Stimulated activated CD8-positive, alpha-beta memory T cell treated with anti-CD3 and anti-CD28 coated beads, Interleukin-4, amount 100 ng/mL, for 1 hour (primary cell): ENCODE measurements at places on chromosomes 12 and 14.

- no peak for DNase-seq
Observed at GRCh38 chr12:38253778-38254177, 62.8 kb upstream of the ALG10B start.

- DNase-seq = no peak
Observed at GRCh38 chr12:11509326-11509725, 114.0 kb upstream of the PRB2 start.

GRCh38 chr14:53865711-53866110, 90.9 kb downstream of the BMP4 start:
- DNase-seq = no peak

GRCh38 chr12:14937689-14938088, 648 bp downstream of the ERP27 start:
- no peak for DNase-seq

GRCh38 chr14:42804141-42804540, 1197.5 kb downstream of the LRFN5 start:
- DNase-seq = no peak
